NCI-H748 treated with DMSO at 0.1 percent for 48 hours (cell line): ENCODE measurements at places on chromosomes 6 and 20.

DNA sequence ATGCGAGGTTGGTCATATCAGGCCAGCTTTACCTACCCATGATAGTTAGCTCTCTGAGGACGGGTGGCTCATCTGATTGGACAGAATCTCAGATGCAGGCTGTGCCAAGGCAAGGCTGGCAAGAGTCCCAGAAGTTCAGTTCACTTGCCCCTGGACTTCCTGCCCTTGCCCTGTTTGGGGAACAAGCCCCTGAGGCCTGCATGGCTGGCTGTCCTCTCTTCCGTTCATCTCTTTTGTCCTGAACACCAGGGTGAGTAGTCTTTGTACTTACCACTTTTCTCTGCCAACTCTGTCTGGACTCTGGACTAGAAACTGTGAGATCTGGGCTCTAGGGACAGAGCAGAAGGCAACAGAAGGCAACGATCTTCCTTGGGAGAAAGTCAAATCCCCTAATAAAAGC, 769.9 kb downstream of the QKI start:
- no peak for DNase-seq

- DNase-seq, result no peak
Observed at GRCh38 chr6:157200117-157200516, 123.2 kb downstream of the TMEM242 start.

DNA sequence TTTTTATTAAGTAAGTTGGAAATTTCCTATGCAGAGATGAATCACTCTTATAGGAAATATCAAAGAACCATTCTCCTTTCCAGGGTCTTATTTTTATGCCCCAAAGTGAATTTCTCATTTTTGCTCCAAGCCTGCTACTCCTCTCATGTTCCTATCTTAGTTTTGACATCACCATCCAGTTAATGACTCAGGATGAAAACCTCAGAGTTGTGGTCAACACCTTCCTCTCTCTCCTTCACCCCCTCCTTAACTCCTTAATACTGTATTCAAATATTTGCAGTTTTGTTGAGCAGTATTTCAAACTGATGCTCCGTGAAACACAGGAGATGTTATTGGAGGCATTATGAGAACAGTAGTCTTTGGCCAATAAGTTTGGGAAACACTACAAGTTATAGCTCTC, 64.1 kb downstream of the NRN1 start:
- DNase-seq, result no peak

GRCh38 chr6:28765978-28766351, 157.8 kb downstream of the TRIM27 start:
- DNase-seq, result no peak

DNA sequence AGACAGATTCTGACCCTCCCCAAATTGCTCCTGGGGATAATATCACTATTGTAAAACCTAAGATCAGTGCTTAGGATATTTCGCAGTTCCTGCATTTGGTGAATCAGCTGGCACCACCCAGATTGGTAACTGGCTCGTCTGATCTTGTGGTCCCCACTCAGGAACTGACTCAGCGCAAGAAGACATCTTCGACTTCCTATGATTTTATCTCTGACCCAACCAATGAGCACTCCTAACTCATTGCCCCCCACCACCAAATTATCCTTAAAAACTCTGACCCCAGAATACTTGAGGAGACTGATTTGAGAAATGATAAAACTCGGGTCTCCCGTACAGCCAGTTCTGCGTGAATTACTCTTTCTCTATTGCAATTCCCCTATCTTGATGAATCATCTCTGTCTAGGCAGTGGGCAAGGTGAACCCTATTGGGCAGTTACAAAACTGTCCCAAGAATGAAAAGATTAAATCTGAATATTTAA, 55.7 kb upstream of the PRND start:
- DNase-seq, result no peak

DNA sequence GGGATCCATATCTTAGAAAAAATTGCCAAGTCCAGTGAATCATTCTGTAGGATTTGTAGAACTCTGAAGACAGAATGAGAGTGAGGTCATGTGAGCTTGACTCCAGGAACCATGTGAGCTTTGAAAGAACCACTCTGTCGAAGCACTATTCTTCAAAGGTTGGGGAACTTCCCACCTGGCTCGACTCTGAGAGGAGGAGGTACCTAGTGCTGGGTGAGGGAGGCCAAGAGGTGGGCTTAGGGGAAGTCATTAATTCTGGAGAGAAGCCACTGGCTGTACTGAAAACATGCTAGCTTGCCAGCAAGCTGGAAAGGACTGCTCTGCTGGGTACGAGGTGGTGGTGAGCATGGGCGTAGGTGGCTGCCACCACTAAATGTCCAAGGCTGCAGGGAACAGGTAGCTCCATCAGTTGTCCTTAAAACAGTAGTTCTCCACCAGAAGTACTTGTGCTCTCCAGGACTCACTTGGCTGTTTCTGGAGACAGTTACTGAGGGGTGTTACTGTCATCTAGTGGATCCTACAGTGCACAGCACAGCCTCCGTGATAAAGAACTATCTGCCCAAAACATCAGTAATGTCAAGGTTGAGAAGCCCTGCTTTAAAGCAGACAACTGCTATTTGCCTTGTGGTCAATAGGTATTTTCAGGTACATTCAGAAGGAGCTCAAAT, 34.7 kb upstream of the SYNJ2 start:
- DNase-seq, result no peak

- DNase-seq, result no peak
Observed at GRCh38 chr20:62838128-62838891, 21.5 kb downstream of the COL9A3 start.

- DNase-seq, result no peak
Observed at GRCh38 chr6:12350644-12351170, 60.5 kb downstream of the EDN1 start.

DNA sequence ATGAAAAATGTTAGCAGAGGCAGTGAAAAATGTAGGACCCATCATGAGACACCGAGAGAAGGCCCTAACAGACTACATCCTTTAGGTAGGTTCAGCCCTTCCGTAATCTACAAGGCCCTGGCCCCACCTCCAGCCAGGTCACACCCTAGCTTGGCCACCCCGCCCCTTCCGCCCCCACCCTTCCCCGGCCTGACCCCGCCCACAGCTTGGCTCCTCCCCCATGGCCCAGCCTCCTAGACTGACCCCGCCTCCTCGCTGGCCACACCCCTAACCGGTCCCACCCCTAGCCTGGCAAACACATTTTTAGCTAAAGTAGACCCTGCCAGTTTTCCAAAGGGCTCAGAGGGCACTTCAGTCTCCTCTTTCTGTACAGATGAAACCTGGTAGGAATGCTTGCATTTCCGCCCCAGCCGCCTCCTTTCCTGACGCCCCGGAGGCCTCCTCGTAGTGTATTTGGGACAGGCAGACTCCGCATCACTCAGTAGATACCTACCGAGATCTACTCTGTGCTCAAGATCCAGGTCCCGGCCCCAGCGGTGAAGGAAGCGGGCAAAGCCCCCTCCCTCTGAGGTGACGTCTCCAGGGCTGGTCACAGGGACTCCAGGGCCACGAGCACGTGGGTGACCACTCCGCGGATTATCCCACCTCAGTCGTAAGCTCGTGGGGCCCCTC, 443.5 kb downstream of the PREX1 start:
- DNase-seq, result no peak

DNA sequence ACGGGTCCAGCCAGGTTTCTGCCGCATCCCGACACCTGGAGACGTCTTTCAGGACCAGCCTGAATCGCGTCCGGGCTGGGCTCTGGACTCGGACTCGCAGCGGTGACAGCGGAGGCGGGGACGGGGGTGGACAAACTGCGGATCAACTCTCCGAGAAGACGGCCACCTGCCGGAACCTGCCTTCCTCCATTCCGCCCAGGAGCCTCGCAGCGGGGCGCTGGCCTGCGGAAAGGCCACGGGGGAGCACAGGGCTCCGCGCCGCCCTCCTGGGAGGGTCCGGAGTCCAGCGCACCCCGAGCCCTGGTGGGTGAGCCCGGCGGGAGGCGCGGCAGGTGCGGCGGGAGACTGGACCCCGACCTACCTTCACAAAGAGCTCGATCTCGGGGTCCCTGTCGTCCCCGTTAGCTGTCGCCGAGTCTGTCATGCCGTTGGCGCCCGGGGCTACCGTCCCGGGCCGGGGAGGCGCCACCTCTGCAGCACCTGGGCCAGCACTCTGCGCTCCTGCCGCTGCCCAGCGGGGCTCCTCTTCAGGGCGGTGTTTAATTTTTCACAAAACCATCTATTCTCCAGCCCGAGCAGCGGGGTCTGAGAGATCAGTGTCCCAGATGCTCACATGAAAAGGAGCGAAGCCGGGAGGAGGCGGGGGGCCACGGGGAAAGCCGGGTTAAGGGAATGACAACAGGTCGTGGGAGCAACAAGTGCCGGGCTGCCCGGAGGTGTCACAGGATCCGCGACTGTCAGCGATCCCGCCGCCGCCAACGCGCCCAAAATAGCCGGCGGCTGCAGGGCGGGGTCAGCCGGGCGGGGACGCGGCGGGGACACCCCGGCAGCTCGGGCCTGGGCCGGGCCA, at the start of gene CLIC5:
Gene CLIC5 (minus strand): TSS at position 742 of the 850 bp plus-strand sequence. CDS start 318 bp downstream, at position 424.
- no peak for DNase-seq

DNA sequence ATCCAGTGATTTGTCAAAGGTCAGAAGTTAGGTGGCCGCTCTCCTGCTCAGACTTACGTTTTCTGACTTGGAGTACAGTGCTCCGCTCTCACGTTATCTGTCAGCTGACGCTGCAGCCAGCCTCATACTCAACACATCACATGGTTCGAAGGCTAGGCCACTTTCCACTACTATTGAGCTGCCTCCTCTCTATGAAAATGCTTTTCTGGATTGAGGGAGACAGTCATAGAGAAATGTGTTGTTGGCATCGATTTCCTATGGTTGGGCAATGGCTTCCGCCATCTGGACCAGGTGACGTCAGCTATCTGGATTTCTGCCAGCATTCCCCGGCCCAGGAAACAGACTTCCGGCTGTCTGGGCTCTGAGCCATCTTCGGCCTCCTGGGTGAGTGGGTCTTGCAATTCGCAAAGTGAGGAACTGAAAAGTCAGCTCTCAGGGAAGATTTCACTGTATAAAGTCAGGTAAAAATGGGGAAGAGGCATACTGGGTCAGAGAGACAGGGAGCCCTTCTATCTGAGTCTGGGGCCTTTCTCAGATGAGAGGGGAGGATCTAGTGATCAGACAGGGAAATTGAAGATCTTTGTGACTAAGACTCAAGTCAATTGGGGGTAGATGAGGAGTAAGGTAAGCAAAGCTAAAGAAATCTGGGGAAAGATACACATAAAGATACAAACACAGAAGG, 37.5 kb upstream of the IER3 start:
- peak; percentile 69 for DNase-seq
